Skin of body (tissue), 3 donors: ENCODE measurements at places on chromosomes 2 and 18.
A peak's percentile ranks its signal among the peaks of the same experiment; 100 is the strongest.

GRCh38 chr2:5285872-5286769 is 406.1 kb upstream of the SOX11 start:
- no peak for DNase-seq

GRCh38 chr2:120540719-120541552 is 194.7 kb upstream of the GLI2 start:
- DNase-seq = no peak

DNA sequence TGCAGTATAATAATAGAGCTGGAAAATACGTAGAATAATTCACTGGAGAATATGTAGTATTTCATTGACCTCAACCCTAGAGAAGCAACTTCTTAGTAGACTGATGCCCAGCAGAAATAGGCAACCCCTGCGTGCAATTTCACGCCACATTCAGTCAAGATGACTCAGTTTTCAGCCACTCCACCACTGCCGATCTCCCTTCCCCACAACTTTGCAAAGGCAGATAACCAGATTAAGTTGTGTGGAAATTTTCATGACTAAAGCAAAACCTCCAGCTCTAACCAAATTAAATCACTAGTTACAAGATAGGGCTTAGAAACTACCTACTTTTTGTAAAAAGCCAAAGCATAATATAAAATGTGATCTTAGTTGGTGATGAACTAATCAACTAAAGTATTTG is 63.3 kb upstream of the STK17B start:
- DNase-seq = no peak

- DNase-seq = no peak
These were observed 45.6 kb downstream of the MREG start for GRCh38 chr2:215967590-215968378.

GRCh38 chr18:25136416-25137196 is 215.4 kb downstream of the ZNF521 start:
- no peak for DNase-seq

GRCh38 chr2:167335541-167335992 is 447.3 kb downstream of the XIRP2 start:
- DNase-seq = no peak

GRCh38 chr2:120885321-120885720 is 149.7 kb downstream of the GLI2 start:
- DNase-seq = no peak

DNA sequence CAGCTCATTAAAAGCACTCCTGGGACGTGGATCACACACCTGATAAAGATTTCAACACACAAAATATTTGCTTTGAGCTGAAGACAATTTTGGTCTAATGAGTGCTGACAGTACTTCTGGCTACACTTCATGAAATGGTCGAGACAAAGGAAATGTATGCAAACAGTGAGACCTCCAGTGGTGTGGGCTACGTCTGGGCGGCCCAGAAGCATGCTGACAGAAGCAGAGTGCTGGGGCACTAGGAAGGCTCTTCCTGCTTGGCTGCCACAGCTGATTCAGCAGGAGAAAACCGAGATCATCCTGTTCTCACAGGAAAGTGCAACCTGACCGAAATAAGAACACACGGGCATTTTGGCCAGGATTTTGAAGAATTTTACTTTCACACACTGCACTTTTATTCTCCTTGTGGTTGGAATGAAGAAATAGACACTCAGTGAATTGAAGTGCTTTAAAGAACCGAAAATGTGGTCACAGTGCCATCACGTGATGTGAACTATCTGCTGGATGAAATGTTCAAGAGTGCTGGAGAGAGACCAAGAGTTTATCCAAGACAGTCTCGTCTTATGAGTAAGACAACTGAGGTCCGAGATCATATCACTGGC is 149.5 kb downstream of the CCBE1 start:
- peak; percentile 4 for DNase-seq

- DNase-seq = no peak
These were observed 564.7 kb upstream of the PIK3C3 start for GRCh38 chr18:41390309-41390708.

DNA sequence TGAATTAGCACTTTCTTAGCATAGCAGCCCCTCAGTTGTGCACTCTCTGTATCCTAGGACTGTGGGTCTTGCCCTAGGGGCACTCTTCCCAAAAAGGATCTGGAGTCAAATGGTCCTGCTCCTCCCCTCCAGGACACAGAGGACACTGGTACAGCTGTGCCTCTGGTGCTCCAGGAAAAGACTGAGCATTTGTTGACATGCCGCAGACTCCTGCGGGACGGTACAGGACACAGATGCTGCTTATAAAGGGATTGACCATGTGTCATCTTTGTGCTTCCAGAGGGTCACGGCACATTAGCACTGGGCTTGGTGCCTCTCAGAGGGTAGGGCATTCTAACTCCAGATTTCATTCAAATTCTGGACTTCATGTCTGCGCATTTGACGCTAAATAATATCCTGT is 110.5 kb downstream of the KLF7 start:
- no peak for DNase-seq

DNA sequence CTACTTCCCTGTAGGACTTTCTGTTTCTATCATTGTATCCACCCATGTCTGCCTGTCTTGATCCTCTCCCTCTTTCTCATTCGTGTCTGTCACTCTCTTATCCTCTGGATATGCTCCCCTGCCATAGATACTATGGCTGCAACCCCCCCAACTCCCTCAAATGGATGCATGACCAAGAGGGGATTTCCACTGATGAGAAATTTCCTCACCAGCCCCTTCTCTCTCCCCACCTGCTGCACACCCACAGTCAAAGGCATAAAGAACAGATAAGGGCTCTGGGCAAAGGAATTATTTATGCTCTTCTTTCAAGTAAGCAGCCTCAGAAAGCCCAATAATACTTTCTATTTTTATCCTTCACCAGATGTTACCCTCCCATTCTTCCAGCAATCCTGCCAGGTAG is 121.3 kb downstream of the FOXI3 start:
- DNase-seq = no peak

- no peak for DNase-seq
These were observed 1.9 kb downstream of the HDLBP start for GRCh38 chr2:241313543-241314095.

DNA sequence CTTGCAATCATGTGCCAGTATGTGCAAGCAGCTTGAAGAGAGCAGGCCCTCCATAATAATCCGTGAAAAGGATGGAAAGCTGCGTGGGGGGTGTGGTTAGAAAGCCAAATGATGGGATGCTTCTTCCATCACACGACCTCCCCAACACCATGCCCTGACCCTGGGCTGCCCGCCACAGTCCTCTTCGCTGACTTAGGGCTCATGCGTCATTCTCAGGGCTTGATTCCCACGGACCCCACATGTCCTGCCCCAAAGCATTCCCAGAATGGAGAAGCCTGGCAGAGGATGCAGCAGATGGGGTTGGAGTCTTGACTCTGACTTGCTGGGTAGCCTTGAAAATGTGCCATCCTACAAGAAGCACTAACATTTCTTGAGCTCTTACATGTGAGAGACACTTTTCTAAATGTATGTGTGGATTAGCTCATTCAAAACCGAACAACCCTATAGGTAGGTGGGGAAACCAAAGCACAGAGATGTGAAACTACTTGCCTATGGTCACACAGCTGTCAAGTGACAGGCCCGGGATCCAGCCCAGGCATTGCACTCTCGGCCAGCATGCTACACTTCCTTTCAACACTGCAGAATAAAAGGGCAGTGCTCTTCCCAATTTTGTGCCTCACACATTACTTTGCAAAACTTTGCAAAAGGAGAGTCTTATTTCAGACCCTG is 3.7 kb downstream of the TNS1 start:
- no peak for DNase-seq

GRCh38 chr2:100767224-100767653 is 52.7 kb upstream of the NPAS2 start:
- DNase-seq = no peak

- DNase-seq = no peak
These were observed 40.3 kb downstream of the SALL3 start for GRCh38 chr18:79019881-79020280.

DNA sequence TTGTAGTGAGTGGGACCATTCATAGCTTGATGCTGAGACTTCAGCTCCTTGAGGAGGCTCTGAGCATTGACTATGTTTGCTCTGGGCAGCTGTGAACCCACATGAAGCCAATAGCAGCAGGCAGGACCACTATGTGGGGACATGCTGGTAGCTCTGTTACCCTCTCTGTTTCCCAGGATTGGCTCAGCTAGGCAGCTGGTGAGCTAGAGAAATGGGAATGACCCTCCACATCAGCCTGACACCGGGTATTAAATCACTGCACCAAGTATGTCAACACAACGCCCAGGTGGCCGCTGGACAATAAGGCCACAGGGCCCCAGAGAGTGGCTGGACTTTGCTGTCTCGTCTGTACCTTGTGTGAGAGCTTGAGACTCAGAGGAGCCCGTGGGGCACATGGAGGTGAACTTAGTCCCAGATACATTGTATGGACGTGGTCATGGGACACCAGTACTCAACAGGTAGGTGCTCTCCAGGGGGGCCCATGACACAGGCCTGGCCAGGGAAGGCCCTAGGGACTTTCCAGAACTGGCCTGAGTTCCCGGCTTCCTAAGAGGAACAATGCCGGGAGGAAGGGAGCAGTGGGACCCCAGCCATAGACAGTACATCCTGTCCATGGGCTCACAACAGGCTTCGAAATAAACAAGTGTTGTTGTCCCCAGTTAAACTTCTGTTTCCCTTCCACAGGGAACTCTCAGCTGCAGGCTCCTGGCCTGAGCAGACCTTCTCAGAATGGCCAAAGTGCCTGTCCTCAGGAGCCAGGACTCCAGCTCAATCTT is 35.2 kb downstream of the HS1BP3 start:
- DNase-seq = no peak

DNA sequence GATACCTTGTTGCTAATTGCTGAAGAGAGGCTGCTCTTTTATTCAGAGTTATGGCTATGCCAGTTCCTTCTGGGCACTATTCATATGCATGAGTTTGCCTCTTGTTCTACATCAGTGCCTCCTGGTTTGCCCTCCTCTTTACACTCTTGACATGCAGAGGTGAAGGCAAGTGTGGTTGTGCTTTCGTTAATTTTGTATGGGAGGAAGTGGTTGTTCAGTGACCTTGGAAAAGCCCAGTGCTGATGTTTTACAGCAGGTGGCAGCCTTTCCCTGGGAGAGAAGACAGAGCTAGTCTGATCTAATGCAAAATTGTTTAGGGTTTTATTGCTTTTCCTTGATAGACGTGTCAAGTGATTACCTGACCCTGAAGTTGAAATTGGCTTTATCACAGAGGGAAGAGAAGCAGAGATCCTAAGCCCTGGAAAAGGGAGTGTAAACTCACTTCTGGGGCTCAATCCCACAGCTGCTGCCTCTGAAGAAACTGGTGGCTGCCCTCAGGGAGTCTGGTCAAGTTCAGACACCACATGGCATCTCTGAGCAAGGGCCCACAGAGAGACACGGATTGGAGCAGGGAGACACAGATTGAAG is 30.5 kb upstream of the VPS54 start:
- DNase-seq = peak; percentile 61

- DNase-seq = no peak
These were observed 18.2 kb upstream of the CALCRL start for GRCh38 chr2:187466129-187466792.

- no peak for DNase-seq
These were observed 84.7 kb downstream of the EHD3 start for GRCh38 chr2:31318361-31319336.

GRCh38 chr18:61575419-61575818 is 242.2 kb downstream of the CDH20 start:
- no peak for DNase-seq

DNA sequence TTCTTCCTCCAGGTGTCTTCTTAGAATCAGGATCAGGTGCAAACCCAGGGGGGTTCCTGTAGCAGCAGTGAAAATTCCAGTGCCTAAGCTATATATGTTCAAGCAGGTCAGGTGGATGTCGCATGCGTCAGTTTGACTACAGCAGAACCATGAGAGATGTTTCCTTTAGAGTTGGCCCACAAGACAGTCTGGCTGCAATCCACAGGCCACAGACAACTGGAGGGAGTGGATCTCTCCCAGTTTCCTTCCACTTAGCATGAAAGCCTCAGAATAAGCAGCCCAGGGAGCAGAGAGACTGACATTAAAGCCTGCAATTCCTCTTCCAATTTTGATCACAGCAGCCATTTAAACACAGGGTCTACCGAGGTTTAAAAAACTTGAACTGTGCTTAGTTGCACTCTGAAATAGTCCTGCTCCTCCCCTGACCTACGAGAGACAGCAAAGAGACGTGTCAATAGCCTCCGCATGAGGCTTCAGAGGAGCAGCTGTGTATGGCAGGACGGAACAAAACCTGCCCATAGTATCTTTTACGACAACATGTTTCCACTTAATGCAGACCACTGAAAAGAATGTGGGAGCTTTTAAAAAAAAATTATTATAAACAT is 988 bp upstream of the KCNE4 start:
- no peak for DNase-seq

DNA sequence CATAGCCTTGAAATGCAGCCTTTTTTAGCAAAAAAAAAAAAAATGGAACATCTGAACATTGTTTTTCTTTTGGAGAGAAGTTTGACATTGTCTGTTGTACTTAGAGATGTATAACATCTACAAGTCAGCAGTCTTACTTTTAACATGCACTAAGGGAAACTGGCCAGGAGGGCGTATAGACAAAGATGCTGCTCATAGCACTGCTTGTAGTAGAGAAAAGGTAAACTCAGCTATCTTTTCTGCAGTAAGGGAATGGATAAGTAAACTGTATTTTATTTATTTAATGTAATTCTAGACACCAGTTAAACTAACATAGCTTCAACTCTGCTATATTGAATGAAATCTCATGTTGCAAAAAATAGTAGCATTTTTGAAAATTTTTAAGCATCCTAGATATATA is 489.6 kb downstream of the PTPRM start:
- DNase-seq = no peak

GRCh38 chr2:224438726-224439125 is 36.8 kb upstream of the FAM124B start:
- DNase-seq = no peak

DNA sequence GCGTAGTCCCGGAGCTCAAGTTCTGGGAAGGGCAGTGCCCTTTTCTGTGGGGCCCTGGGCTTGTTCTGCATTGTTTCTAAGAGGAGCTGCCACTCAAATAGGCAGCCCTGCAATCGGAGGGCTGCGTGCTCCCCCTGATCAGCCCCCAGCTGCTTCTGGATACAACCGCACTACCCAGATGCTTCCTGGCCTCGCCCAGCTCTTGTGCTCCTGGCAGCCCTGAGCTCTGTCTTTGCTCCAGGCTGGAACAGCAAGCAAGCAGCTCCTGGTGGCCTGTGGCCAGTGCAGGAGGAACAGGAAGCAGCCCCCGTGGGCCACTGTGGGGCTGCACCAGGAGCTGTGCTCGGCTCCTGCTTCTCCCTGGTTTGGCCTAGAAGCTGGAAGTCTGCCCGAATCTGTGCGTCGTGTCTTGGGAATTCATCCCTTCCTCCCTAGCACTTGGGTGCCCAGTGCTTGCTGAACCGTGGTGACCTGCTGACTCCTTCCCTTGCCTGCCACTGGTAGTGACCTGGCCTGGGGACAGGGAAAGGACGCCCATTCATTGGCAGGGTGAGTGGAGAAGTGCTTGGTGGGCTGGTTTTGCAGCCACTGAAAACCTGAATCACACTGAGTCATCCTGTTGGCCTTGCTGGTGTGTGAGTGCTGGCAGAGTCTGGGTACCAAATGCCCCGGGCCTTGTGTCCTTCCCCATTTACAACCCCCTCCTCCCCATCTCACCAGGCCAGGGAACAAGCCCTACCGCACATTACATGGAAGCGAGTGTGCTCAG is 27.3 kb upstream of the NTSR2 start:
- peak; percentile 61 for DNase-seq

GRCh38 chr2:228417956-228418355 is 236.5 kb upstream of the SPHKAP start:
- DNase-seq = no peak
